ENCODE measurements at places on chromosomes 12 and 14.
A peak's percentile ranks its signal among the peaks of the same experiment; 100 is the strongest.

GRCh38 chr12:97745406-97746101 lies 282.9 kb downstream of the RMST start:
- no peak for DNase-seq

- DNase-seq, result no peak
These were observed 29.7 kb upstream of the TMEM179 start for GRCh38 chr14:104634138-104634760.

- DNase-seq, result no peak
These were observed 54.9 kb upstream of the USP15 start for GRCh38 chr12:62205346-62205745.

GRCh38 chr12:71854594-71854993 lies 15.0 kb downstream of the TBC1D15 start:
- DNase-seq, result no peak

GRCh38 chr14:69529563-69529962 lies 45.0 kb downstream of the PLEKHD1 start:
- no peak for DNase-seq

DNA sequence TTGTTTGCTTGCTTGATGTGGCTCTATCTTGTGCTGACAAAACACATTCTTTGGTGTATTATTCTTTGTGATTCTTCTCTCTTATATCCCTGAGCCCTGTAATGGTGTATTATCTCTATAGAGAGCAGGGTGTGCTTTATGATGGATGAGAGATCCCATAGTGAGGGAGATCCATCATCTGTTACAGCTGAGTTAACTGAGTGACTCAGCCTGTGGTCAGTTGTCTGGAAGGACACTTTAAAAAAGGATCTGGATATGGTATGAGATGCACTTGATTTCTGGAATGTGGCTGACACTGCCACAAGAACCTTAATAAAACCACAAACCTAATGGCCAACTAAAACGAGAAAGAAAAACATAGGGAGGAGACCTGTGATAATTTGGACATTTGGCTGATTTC lies 461.4 kb upstream of the SYT1 start:
- DNase-seq, result peak; percentile 86

DNA sequence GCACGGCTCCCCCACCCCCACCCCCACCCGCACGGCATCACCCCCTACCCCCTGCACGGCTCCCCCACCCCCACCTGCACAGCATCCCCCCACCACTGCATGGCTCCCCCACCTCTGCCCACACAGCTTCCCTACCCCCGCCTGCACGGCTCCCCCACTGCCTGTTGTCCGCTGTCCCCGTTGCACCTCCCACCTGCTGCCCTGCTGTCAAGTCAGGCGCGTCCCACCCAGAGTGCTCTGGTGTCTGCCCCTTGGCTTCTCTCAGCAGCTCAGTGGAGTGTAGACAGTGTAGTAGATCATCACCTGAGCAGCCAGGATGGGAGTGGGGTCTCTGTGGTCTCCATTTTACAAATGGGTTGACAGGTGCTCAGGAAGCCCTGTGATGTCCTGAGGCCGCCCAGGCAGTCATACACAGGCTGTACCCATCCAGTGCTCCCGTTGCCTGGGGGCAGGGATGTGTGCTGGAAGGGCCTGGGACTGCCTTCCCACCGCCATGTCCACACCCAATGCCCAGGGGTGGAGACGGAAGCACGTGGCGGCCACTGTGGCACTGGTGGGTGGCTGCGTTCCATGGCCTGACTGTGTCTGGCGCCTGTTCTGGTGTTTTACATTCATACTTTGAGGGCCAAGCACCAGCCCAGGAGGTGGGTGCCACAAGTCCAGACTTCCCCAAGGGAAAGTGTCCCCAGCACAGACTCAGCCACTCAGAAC lies 32.5 kb downstream of the PACS2 start:
- no peak for DNase-seq

DNA sequence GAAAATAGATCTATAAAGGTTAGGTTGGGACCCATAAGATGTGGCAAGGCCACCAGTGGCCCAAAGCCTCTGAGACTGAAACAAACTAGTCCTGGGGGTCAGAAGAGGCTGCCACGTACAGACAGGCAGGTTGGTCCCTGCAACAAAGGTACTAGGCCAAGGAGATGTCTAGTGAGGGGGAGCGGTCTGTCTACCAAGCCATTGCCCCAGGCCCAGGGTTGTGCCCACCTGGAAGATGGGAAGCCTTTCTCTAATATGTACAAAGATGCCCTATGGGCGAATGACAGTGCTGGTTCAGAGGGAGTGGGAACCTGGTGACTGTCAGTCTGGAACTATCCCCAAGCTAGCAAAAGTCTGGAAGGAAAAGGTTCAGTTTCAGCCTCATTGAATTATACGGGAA lies 233.2 kb downstream of the RBM19 start:
- DNase-seq, result no peak

DNA sequence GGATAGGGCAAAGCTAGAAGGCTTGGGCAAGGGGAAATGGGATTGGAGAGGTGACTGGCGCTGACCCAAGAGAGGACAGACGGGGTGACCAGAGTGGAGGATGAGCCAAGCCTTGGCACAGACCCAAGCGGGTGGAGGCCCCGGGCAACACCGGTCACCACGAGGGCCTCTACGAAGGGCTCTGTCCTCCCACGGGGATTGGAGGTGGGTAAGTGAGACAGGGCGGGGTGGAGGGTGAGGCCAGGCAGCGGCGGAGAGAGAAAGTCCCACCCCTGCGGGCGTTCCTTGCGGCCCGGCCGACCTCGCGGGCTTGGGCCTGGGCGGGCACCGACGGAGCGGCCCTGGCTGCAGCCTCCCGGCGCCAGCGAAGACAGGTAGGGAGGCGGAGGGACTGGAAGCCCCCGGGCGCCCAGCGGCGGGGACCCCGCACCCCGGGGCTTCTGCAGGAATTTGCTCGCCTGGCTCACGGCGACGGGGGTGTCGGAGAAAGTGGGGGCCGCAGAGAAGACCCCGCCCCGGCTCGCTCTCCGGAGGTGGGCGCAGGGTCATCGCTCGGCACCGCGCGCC lies at the start of gene PAPLN:
Gene PAPLN (plus strand): TSS at position 288 of the 567 bp plus-strand sequence. CDS start 2,273 bp downstream, outside the sequence.
- peak; percentile 46 for DNase-seq

DNA sequence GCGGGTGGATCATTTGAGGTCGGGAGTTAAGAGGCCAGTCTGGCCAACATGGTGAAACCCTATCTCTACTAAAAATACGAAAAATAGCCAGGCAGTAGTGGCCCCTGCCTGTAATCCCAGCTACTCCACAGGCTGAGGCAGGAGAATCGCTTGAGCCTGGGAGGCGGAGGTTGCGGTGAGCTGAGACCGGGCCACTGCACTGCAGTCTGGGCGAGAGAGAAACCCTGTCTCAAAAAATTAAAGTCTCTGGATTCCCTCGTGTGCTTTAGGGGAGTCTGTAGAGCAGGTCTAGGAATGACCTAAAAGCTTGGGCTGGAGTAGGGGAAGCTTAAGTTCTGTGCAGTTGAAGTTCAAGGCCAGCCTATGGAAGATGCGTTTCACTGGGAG lies 697 bp upstream of the TULP3 start:
- no peak for DNase-seq

GRCh38 chr12:109883461-109883860 lies 3.1 kb upstream of the GLTP start:
- no peak for DNase-seq

GRCh38 chr12:132077322-132078100 lies 66.6 kb downstream of the DDX51 start:
- no peak for DNase-seq

DNA sequence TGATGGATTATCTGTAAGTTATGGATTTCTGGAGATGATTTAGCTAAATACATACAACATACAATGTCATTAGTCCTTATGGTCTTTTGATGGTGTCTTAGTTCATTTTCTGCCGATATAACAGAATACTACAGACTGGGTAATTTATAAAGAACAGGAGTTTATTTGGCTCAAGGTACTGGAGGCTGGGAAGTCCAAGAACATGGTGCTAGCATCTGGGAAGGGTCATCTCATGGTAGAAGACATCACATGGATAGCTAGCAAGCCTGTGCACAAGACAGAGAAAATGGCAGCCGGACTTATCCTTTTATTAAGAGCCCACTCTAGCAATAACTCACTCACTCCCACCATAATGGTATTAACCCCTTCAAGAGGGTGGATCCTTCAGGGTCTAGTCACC lies 24.2 kb downstream of the KLHL28 start:
- no peak for DNase-seq

- no peak for DNase-seq
These were observed 370.2 kb upstream of the FLRT2 start for GRCh38 chr14:85159726-85160125.

GRCh38 chr12:21301-22189 lies 45.0 kb upstream of the IQSEC3 start:
- no peak for DNase-seq

GRCh38 chr12:64500394-64500793 lies 48.5 kb downstream of the TBK1 start:
- no peak for DNase-seq

DNA sequence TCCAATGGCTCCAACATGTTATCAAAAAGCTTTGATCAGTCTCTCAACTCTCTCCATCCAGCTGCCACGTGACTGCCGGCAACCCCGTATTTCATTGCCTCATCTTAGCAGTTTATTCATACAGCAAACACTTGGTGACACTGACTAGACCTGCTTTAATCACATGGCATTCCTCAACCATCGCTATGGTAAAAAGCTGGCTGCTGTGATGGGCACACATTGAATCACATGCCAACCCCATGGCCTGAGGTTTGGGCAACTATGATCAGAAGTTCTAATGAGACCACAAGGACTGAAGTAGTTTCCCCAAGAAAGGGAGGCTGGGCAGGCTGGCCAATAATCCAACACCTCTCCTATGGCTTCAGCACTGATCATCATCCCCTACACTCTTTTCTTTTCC lies 40.6 kb upstream of the TAS2R42 start:
- no peak for DNase-seq

- no peak for DNase-seq
These were observed 66.4 kb downstream of the PAPOLA start for GRCh38 chr14:96568621-96569020.

DNA sequence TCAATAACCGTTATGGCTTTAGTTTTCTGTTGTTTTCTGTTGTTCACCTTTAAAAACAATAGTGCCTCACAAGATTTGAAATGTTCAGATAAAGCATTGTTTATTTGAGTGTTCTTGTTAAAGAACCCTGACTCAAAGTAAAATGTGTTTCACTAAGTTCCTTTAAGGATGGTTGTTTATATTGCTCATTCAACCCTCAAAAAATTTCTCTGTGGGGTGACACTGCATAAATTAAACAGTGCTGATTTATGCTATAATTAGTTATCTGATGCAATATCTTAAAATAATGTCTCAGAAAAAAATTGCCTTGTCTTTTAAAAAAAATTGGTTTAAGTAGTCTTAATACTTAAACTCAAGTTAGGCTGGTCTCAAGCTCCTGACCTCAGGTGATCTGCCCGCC lies 775.1 kb downstream of the FLRT2 start:
- no peak for DNase-seq

DNA sequence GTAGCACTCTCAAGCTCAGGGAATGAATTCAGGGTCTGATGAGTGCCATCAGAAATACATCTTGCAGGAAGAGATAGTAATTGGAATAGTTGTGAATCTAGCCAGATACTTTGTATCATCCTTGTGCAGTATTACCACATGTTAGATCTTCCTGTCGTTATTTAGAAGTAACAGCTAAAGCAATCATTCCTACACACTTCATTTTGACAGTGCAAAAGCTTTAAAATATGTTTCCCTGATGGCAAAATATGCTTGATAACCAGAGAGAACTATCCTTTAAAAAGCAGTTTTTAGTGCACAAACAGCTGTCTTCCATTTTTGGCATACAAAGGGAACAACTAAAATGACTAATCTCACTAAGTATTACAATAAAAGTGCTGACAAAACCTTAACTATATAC lies 149.5 kb upstream of the SLC38A2 start:
- no peak for DNase-seq

- DNase-seq, result no peak
These were observed 861.1 kb downstream of the GALC start for GRCh38 chr14:87131879-87132278.

DNA sequence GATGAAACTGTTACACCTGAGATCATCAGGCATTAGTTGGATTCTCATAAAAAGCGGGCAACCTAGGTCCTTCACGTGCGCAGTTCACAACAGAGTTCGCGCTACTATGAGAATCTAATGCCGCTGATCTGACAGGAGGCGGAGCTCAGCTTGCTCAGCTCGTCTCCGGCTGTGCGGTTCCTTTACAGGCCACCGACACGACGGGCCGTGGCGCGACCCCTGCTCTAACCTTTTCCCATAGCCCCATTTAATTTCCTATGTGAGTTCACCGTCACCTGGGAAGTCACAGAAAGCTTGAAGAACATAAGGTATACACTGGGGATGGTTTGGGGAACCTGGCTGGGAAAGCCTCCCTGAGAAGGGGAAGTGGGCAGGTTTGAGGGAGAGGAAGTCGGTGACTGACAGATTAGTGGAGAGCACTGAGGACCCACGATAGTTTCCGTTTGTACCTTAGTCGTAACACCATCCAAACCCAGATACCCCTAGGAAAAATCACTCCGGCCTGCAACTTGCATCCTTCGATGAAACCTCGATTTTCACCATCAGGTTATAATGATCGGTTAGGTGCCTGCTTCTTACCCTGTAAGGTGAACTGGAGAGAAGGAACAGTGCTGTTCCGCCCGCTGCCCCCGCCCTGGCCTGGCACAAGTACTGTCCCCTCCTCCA lies 2.8 kb upstream of the AAAS start:
- DNase-seq, result no peak

GRCh38 chr12:91861554-91861953 lies 284.1 kb downstream of the BTG1 start:
- DNase-seq, result no peak

DNA sequence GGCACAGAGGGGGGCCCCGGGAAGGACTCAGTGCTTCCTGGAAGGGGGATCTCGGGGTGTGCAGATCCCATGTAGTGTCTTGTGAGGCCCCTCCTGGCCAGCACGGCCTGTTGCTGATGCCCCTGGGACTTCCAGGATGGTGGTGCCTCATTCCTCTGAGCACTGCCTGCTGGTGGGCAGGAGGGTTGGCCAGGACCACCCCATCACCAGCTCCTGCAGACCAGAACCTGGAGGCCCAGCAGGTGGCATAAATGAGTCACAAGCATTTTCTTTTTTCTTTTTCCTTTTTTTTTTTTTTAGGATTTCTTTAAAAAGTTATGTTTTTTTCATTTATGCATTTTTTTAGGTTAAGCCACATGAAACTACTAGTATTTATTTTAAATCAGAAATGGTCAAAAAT lies 8.0 kb downstream of the MMP17 start:
- DNase-seq, result no peak

GRCh38 chr12:121560392-121561008 lies 20.3 kb downstream of the KDM2B start:
- DNase-seq, result no peak

DNA sequence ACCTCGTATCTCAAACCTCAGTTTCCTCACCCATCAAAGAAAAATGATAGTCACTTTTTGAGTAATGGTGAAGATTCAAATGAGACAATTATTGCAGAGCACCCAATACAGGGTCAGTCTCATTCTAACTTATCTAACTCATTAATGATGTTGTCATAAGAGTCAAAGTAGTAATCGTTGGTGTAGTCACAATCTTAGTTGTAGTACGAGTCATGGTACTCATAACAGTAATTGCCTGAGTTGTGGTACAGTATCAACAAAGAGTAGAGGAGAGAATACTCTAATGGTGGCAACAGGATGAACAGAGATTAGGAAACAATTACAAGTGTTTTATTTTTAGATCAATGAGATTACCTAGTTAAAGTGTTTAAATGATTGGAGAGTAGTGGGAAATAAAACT lies 93.6 kb upstream of the TMTC2 start:
- DNase-seq, result no peak
